HAP-1 (cell line): ENCODE measurements at places on chromosomes 3 and 15.

- DNase-seq, result no peak
Measured at GRCh38 chr3:162740941-162741596, 1244.5 kb downstream of the OTOL1 start.

DNA sequence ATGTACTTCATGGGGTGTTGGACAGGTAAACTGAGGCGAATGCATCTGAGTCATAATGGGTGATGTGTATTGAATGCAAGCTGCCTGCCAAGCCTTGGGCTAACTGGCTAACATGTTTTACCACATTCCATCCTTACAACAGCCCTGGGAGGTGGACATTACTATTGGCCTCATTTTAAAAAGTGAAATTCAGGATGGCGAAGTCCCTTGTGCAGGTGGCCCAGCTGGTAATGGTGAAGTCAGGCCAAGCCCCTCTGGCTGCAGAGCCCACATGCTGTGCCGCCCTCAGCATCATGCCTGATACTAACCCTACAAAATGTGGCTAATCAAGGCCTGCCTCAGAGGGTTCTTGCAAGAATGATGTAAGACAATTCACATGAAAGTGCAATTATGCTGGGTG is 60.0 kb upstream of the CHD2 start:
- DNase-seq, result no peak

GRCh38 chr15:60395276-60396011 is 2.3 kb downstream of the ANXA2 start:
- no peak for DNase-seq

GRCh38 chr15:56824175-56824574 is 90.9 kb upstream of the ZNF280D start:
- DNase-seq, result no peak

- no peak for DNase-seq
Measured at GRCh38 chr3:183807209-183807728, 18.1 kb downstream of the MAP6D1 start.

GRCh38 chr15:74259292-74259648 is 23.1 kb downstream of the CCDC33 start:
- DNase-seq, result no peak

DNA sequence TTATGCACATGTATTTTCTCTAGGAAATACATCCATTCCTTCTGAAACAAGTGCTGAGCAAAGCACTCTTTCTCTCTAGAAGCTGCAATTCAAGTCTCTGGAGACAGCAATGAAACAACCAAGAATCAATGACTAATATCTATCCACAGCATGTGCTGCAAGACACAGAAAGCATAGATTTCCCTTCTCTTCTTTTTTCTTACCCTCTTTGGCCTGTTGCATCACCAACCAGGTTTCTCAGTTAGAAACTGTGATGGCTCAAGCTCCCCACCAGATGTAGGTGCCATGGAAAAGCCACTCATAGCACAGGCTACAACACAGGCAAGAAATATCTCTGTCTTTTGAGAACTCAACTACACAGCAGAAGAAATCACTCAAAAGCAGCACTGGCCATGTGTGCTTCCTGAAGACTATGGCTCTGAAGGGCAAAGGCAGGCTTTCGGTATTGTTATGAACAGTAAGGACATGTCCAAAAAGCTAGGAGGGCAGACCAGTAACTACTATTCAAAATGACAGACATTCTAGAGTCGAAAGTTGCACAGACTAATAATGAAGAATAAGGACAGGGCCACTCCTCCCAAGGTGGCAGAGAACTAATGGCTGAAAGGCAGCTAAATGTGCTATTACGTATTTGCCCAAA is 15.5 kb downstream of the ZDHHC3 start:
- DNase-seq, result no peak

GRCh38 chr3:16860234-16860633 is 24.5 kb upstream of the PLCL2 start:
- DNase-seq, result no peak

DNA sequence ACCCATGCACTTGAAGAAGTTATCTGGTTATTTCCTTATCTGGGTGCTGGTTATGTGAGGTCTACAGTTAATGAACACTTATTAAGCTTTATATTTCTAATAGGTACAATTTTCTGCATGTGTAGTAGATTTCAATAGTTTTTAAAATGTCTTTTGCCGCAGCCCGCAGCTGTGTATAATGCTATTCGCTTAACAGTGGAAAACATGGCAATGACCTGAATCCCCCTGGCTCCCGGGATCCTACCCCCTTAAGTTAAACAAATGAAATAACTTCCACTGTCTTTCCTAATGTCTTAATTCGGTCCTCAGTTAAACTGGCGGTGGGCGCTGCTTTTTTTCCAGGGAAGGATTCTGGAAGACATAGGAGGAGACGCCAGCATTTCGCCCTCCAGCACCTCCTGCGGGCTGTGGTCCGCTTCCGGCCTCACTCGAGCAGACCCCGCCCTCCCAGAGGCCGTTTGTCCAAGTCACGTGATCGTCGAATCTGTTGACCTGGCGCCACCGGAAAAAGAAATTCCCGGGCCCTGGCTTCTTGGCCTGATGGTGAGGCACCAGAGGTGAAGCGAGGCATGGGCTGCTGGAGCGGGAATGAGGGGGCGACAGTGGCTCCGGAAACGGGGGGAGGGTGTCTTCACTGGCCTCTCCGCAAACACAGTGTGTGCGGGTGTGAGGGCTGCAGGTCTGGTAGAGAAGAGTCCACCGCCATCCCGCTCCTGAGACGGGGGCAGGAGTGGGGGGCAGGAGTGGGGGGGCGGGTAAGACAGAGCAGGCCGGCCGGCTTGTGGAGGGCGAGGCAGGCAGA is 45.6 kb upstream of the CSPG4 start:
- DNase-seq, result peak; percentile 99

- no peak for DNase-seq
Measured at GRCh38 chr15:68699124-68699880, 120.5 kb downstream of the CORO2B start.

GRCh38 chr15:59165726-59166125 is 40.9 kb upstream of the LDHAL6B start:
- DNase-seq, result no peak

GRCh38 chr3:133987136-133987535 is 42.6 kb downstream of the SLCO2A1 start:
- DNase-seq, result no peak

DNA sequence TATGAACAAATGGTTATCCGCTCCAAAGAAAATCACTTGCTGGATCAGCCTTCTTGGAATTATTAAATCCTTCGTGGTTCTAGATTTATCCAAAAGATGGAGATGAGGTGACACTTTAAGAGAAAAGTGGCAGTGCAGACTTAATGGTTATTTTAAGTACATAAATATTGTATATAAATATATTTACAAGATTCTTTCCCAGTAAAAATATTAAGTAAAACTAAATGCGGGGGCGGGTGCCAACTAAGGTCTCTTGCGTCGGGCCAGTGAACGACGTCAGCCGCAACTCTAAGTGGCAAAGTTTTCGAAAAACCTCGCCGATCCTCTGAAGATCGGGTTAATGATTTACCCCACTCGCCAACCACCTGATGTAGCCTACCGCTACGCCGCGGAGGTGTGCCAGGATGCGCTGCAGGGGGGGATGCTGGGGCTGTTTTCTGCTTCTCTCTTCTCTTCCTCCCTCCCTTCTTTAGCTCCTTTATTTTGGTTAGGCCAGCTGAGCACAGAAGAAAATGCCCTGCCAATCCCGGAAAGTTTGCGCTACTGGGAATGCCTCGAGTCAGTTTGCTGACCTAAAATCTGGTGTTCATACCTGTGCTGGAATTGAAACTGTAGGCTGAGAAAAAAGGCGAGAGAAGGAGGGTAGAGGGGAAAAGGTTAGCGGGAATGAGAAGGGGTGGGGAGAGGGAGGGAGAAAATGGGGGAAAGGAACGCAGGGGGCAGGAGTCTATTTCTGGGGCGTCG is 7.6 kb upstream of the FOXB1 start:
- no peak for DNase-seq

GRCh38 chr15:59741274-59741906 is 52.3 kb upstream of the BNIP2 start:
- no peak for DNase-seq

DNA sequence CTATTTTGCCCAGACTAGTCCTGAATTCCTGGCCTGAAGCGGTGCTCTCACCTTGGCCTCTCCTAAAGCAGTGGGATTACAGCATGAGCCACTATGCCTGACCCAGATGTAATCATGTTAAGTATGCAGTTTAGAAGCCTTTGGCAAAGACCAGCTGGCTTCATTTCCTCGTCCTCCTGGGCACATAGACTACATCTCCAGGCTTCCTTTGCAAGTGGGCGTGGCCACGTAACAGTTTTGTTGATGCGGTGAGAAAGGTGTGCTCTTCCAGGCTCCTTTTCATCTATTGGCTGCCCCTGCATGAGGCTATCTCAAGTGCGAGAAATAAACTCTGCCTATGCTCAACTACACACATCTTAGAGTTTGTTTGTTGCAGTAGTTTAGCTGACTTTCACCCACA is 13.0 kb downstream of the SV2B start:
- DNase-seq, result no peak

DNA sequence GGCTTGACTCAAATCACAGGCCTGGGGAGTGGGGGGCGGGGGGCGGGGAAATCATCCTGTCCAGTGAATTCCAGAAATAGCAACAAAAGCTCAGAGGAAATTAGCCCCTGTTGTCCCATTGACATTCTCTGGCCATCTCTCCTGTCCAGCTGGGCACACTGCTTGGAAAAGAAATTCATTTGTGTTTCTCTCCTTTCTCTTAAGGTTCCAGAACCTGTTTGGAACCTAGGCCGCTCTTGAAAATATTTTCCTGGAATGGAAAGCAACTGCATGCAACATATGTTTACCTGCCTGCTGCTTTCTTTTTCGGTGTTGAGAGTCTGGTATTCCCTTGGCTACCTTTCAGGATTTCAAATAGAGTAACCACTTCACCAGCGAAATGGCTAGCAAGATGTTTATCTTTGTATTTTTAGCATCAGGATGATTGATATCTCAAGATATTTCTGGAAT is 169.0 kb downstream of the GHSR start:
- no peak for DNase-seq

DNA sequence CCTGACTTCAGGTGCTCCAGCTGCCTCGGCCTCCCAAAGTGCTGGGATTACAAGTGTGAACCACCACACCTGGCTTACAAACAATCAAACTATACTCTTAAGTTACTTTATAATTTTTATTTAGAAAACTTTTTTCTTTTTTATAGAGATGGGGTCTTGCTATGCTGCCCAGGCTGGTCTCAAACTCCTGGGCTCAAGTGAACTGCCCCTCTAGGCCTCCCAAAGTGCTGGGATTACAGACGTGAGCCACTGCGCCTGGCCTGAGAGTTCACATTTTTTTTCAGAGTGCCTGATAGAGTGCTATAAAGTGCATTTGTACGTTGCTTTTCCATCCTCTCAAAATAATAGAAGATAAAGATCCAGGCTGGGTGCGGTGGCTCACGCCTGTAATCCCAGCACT is 102.0 kb upstream of the TBL1XR1 start:
- DNase-seq, result no peak

GRCh38 chr15:95486224-95486623 is 844.3 kb upstream of the NR2F2 start:
- no peak for DNase-seq

- no peak for DNase-seq
Measured at GRCh38 chr15:97968380-97968779, 7.9 kb downstream of the ARRDC4 start.

GRCh38 chr3:58622436-58622835 is 44.1 kb downstream of the FAM3D start:
- DNase-seq, result no peak

GRCh38 chr15:79950247-79950646 is 20.7 kb downstream of the BCL2A1 start:
- DNase-seq, result no peak

DNA sequence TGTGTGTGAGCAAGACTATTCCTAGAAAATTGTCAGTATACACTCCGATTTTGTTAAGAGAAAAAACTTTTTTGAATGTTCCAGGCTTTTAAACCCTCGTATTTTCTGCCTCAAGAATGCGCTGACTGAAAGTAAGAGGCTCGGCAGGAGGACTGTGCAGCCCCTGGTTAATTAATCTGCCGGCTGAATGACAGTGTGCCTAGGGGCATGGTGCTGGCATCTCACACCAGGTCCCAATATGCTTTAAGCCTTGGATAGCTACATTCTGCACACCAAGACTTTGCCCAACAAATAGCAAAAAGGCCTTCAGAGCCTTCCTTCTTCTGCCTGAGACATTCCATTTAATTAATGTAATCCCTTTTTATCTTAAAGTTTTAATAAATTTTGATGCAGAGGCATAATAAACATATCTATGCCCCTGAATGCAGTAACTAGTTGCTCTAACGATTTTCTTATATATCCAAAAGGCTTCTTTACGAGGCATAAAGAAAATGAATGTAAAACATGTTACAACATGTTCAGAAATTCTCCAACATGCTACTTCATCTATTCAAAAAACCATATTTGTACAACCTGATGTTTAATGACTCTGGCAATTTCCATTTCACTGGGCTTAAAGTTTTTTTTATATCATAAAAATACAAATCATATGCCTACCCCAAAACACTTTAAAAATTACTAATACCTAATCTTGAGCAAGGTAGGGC is 37.9 kb downstream of the DPH6 start:
- peak; percentile 74 for DNase-seq

DNA sequence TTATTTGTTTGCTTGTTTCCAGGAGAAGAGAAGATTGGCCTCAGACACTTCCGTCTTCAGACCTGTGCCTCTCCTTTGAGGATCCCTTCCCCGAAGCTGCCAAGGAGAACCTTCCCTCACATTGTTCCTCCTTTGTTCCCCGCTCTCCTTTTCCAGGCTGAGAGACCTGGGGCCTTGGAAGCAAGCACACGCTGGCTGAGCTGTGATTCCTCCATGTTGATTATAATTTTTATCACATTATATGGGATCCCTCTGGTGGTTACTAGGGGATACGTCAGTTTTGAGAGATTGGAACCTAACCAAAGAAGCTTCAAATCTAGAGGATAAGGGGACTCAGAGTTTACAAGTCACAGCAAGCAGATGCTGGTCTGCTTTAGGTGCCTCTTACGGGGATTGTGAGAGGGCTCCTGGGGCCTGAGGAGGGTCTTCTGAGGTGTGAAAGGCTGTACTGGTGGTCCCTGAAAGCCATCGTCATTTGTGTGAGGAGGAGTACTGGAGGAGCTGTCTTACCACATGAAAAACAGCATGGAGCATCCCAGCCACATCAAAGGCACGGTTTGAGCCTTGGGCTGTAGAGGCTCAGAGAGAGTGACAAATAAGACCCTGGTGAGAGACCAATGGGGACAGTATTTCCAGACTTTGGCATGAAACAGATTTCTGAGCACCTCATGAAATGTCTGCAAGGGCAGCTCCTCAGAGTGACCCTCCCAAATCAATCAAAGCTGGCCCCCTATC is 760.1 kb upstream of the CFAP20DC start:
- DNase-seq, result peak; percentile 11

DNA sequence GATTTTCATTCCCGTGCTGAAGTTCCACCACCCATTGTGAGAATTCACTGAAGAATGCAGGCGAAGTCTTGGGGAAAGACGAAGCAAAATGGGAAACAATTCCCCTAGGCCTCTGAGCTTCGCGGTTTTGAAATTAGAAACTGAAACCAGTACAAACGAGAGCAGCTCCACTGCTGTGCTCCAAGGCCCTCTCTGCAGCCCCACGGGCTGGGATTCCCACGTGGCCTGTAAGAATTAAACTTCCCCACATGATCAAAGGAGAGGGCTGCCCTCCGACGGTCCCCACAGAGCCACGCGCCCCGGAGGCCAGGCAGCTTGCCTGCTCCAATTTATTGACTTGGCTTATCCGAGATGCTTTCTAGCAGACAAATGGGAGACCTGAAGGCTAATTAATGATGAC is 144.0 kb downstream of the GREM1 start:
- DNase-seq, result no peak

GRCh38 chr3:33826688-33827087 is 28.3 kb downstream of the PDCD6IP start:
- DNase-seq, result no peak
